ENCODE measurements at places on chromosomes 2 and 18.
A peak's percentile ranks its signal among the peaks of the same experiment; 100 is the strongest.

- DNase-seq: no peak
These were observed 98.5 kb upstream of the GPC1 start for GRCh38 chr2:240336820-240337427.

DNA sequence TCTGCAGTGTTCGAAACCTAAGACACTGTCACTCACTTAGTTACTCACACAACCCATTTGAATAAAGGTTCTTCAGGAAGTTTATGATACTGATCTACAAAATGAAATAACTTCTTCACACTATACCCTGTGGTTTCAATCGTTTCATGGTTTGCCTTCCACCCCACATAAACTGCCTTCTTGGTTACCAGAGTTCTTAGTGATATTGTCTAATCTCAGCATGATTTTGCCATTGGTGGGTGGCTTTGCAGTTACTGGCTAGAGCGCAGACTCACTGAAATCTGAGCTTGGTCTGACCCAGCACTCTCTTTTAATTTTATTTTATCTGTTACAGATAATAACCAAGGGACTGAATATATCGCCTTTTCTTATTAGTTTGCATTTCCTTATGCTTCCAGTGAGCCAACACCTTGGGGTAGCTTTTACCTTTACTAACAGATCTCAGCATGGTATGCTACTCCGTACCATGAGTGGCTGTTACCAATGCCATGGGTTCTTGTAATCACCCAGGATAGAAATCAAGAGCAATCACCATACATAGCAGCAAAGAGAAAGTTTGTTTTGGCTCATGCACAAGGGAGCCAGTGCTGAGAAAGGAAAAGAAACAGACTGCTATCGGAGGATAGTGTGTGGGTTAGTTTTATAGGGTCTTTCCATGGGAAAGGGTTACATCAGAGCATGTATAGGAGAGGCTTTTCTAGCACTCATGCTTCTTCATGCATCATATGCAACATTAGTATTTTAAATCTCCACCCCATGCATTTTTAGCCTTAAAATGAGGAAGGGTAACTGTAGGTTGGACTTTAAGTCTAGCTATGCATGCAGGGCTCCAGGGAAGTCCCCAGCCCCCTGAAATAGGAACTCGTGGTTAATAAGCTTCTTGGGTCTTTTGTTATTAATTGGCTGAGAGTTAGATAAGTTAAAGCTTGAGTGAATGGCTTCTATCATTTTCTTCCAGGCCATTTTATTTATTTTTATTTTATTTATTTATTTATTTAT lies 33.3 kb downstream of the ANXA4 start:
- no peak for DNase-seq

- no peak for DNase-seq
These were observed 363.0 kb downstream of the FSIP2 start for GRCh38 chr2:186101616-186102015.

GRCh38 chr2:146239392-146240135 lies 1605.3 kb upstream of the ACVR2A start:
- DNase-seq: peak; percentile 28

GRCh38 chr2:234603619-234604018 lies 106.7 kb upstream of the ARL4C start:
- no peak for DNase-seq

DNA sequence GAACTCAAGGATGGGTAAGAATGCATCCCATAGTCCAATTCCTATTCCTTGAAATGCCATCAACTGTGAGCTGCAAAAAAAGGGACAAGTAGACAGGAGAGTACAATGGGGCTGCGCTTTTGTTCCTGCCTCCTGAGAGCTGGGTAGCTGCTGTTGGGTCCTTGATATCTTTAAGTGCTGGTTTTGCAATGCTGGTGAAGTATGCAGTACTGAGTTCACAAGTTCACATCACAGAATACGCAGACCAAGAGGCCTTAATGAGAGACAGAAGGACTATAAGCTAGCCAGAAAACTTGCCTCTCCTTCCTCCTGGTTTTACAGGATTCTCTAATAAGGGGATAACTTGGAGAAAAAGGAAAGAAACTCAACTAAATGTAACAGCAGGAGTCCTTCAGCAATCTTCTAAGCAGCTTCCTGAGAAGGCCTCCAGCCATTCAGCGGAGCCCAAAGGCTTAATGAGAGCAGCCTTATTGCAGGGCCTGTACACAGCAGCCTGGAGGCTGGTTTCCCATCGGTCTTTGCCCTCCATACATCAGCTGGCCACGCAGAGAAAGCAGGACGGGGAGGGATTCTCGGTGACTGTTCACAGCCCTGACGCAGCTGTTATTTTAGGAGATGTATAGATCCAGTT lies 293.1 kb downstream of the CDCA7 start:
- DNase-seq: no peak
